RWPE1 (cell line): ENCODE measurements at places on chromosomes 12 and 14.
A peak's percentile ranks its signal among the peaks of the same experiment; 100 is the strongest.

DNA sequence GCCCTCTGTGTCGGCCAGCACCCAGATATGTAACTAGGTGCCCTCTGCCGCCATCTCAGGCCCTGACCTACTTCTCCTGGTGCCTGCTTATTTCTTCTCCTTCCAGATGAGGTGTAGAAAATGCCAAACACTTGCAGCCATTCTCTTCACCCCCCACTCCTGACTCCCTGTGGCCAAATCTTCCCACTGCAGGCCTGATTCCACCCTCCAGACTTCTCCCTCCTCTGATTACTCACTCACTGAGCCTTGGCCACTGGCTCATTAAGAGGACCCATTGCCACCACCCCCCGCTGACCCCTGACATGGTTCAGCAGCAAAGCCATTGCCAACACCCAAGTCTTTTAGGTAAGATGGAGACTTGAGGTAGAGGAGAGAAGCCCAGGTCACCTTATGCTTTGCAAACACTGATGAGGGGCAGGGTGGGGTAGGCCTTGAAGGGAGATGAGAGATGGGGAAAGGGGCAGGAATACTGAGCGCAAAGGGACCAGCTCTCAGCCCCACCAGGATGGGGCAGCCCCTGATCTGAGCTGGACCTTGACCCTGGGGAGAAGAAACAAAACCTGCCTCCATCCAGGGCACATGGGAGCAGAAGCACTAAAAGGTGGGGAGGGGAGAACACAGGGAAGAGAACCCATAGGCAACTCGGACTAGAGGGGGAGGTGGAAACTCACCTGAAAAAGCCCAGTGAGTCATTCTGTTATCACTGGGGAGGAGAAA lies 25.1 kb upstream of the ANO2 start:
- no peak for DNase-seq

DNA sequence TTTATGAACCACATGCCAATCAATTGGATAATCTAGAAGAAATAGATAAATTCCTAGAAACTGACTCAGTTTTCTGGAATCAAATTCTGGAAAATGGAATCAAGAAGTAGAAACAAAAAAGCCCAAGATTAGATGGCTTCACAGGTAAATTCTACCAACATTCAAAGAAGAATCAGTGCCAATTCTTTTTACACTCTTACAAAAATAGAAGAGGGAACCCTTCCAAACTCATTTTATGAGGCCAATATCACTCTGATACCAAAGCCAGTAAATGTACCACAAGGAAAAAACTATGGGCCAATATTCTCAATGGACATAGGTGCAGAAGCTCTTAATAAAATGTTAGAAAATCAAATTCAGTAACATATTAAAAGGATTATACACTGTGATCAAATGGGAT lies 35.7 kb upstream of the MYRFL start:
- no peak for DNase-seq

- peak; percentile 19 for DNase-seq
These were observed 42.9 kb upstream of the VRK1 start for GRCh38 chr14:96754162-96754844.

DNA sequence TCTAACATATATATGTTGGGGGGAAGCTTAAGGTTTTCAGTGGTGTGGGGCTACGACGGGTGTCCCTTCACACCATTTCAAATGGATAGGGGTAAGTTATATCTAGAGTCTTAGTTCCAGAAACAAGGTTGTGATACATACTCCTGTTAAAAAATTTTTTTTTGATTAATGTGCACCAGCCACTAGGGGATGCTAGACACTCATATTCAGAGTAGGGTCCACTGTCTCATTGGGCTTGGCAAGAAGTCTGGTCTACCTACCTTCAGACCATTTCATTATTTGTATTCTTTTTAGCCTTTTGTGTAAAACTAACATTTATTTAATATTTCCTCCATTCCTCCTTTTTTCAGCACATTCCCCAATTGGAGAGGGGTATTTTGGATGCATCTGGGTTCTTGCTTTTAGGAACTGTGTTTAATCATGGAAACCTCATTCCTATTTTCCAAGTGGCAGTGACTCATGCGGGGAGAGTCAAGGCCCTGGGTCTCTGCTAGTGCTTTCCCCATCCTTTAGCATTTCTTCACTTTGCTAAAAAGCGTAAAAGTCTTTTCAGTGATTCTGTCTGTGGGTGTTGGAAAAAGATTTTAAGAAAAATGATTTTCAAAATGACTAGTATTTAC lies 33.4 kb downstream of the ANO4 start:
- DNase-seq = peak; percentile 41

GRCh38 chr14:95484296-95484695 lies 32.2 kb downstream of the SYNE3 start:
- no peak for DNase-seq

- no peak for DNase-seq
These were observed 11.8 kb downstream of the A2ML1 start for GRCh38 chr12:8834230-8834629.

DNA sequence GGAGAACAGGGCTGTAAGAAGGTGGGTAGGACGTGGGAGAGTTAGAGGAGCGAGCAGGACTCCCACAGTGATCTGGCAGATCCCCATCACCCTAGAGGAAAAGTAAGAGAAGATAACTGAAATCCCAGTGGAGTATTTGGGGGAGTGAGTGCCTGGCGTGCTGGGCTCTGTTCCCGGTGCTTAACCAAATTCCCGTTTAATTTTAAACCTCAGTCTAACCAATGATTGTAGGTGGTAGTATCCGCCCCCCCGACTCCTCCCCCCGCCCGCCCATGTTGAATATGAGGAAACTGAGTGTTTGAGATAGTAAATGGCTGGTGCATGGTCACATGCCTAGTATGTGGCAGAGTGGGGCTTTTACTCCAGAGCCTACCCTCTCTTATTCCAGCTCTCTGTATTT lies 1.2 kb downstream of the TARBP2 start:
- no peak for DNase-seq

DNA sequence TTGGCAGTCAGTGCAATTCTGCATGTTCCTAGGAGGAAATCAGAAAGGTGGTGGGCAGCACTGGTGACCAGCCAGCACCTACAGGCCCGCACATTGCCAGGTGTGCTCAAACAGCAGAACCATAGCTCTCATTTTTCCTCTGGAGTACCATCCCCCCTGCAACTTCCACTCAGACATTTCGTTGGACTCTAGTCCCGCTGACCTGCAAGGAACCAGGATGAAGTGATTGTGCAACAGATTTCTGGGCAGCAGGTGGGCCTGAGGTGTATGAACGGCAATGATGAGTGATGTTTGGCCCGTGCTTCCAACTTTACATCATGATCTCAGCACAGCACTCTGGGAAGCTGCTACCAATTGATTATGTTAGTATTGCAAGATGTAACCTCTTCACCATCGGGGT lies 129.9 kb downstream of the NTF3 start:
- no peak for DNase-seq

- no peak for DNase-seq
These were observed 396.3 kb downstream of the SYT1 start for GRCh38 chr12:79260923-79261322.

- no peak for DNase-seq
These were observed 165.3 kb upstream of the PRMT8 start for GRCh38 chr12:3325736-3326135.
